Femur (tissue), 1 donor: ENCODE measurements at places on chromosomes 3 and 15.

- DNase-seq: no peak
Measured at GRCh38 chr3:30542897-30543296, 63.5 kb upstream of the TGFBR2 start.

DNA sequence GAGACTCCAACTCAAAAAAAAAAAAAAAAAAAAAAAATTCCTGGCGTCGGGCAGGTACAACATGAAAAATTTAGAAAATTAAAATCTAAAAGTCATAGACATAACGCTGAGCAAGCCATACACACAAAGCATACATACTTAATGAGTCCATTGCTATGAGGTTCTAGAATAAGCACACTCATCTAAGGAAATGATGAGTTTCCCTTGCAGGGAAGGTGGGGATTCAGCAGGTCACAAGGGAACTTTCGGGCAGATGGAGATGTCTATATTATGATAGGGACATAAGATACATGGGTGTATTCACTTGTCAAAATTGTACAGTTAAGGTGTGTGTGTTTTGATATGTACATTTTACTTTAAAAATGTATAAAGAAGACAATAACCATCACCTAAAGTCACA lies 120.2 kb upstream of the LIPC start:
- DNase-seq: no peak

DNA sequence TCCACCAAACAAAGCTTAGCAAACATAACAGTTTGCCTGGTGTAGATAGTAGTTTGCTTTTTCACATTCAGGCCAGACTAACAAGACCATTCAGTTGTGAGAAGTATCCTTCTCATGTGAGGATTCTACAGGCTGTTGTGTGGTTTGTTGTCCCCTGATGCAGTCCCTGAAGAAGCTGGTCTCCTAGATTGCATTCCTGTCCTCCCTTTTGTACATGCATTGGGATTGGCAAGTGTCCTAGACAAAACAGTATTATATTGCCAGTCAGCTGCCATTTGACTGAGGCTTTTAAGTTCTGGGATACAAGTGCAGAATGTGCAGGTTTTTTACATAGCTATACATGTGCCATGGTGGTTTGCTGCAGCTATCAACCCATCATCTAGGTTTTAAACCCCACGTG lies 362.0 kb upstream of the IL12A start:
- DNase-seq: no peak

- DNase-seq: no peak
Measured at GRCh38 chr3:167973901-167974300, 121.8 kb downstream of the GOLIM4 start.

DNA sequence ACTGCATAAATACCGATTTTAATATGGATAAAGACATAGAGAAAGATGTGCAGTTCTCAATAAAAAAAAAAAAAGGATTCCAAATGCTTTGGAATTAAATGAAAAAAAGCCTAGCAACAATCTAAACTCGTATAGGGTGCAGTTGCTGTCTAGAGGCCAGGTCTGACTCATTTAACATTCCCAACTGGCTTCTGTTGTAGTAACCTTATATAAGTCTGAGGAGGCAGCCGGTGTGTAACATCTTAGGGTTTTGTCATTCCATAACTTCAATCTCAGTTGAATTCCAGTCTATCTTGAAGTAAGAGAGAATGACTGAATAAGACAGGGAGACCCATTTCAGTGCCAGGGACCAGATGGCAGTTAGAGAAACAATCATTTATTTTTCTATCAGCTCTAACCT lies 6.5 kb downstream of the PDCD10 start:
- no peak for DNase-seq
